ENCODE measurements at places on chromosomes 4 and X.

DNA sequence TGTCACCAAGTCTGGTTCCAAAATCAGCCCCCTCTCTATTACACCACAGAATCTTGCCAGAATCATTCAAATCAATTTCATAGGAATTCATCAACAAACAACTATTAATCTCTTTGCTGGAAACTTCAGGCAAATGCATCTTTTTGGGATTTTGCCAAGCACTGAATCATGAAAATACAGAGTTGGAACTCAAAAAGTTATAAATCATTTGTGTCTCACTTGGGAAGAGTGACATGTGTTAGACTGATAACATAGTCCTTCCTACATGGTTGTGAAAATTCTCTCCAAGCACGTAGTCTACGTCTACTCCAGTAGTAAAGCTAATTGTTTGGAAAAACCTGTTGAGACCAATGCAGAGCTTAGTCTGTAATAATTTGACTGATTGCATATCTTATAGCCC, 19.0 kb downstream of the CXCL8 start:
- DNase-seq = no peak

DNA sequence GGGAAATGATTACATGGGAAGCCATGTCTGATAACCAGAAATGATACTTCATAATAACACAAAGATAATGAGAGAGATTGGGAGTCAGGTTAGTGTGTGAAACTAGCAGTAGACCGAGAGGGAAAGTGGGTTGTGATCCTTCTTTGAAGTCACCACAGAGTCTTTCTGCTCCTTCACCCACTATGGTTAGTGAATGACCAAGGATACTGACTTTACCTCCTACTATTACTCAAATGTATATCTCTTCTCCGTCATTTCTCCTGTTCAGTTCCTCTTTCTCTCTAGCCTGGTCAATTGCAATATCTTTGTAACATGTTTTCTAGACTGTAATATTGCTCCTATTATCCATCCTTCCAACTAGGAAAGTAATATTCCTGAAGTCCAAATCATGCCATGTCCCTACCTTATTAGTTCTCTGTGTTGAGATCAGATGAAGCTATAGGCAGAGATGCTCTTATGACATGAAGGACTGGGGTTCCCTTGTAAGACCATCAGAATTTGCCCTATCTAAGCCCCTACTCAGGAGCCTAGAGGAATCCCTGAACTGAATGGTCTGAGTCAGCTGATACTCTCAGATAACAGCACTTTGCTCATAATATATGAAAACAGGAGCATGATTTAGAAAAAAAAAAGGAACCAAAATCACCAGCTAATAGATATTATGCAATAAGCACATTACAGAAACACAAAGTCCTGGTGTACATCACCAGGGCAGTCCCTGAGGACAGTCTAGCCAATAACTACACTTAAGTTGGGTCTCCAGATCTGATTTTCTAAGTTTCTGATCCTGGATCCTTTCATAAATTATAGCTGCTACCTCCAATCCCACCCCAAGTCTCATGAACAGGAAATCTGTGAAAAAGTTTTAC, 81.2 kb downstream of the SHROOM3 start:
- no peak for DNase-seq

- no peak for DNase-seq
Measured at GRCh38 chr4:76200771-76201231, 12.8 kb downstream of the SCARB2 start.

GRCh38 chr4:151173871-151174270, 74.4 kb downstream of the RPS3A start:
- no peak for DNase-seq

GRCh38 chr4:113317523-113317922, 268.1 kb downstream of the ANK2 start:
- no peak for DNase-seq

Data from stimulated activated CD8-positive, alpha-beta memory T cell treated with anti-CD3 and anti-CD28 coated beads, Interleukin-4, amount 100 ng/mL, for 1 hour (primary cell).